ENCODE measurements at places on chromosomes 6 and 20.

DNA sequence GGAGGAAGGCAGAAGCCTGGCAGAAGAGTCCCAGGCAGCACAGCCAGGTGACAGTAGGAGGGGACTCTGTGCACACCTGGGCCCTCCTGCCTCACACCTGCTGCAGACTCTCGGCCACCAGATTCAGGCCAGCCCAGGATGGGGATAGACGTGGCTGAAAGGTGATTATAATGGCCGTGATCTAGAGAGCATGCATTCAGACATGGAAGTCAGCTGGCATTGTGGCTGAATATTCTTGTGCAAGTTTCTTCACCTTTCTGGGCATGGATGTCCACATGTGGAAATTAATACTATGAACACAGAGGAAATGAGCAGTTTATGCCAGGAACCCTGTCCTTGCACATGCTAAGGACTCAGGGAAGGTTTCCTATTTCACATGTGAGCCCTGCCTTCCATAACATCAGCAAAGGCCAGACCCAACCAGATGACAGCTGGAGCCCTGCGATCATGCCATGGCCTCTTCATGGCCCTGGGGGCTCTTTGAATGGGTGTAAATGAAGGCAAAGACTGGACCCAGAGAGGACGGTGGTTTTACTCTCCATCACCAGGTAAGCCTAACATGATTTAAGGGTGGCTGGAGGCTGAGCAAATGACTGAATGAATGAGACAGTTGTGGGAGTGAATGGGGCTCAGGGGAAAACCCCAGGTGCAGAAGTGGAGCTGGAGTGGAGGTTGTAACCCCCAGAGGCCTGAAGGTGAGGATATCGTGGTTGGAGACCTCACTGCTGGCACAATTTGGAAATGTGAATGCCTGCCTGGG is 2.7 kb upstream of the RAET1L start:
- no peak for DNase-seq

- no peak for DNase-seq
Observed at GRCh38 chr20:20017844-20018185, 653 bp downstream of the NAA20 start.

DNA sequence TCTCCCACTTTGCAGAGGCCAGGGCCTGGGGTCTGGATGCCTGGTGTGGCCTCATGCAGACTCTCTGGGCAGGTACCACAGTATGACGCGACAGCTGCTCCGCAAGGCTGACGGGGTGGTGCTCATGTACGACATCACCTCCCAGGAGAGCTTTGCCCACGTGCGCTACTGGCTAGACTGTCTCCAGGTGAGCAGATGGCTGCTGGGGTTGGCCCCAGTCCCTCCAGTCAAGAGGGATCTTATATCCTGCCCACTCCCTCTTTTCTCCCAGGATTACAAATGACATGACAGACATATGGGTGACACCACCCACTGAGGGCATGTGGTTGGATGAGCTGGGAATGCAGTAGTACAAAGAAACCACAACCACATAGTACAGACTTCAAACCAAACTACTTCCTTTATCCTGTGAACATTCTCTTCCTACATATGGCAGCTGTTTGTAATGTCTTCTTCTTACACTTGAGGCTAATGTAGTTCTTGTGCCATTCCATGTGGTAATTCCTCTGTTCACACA is 29.9 kb downstream of the RAB44 start:
- peak; percentile 45 for DNase-seq

GRCh38 chr6:7042654-7043545 is 64.9 kb upstream of the RREB1 start:
- DNase-seq: peak; percentile 60

- no peak for DNase-seq
Observed at GRCh38 chr6:110358553-110359160, 508 bp upstream of the METTL24 start.

DNA sequence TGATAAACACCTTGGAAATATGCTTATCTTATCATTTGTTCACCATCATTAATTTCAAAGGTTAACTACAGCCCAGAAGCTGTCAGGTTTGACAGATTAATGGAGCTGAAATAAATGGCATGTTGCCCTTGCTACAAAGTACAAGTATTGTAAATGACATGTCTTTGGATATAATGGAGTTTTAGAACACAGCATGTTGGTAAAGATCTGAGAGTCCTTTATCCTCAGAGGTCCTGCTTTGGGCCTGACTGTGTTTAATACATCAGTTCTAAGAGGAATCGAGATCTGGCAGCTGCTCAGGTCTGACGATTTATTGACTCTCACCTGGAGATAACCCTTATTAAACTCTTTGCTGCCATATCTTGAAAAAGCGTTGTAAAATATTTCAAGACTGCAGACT is 222.7 kb upstream of the OPRM1 start:
- DNase-seq: no peak

- DNase-seq: no peak
Observed at GRCh38 chr6:110425816-110426215, 10.4 kb upstream of the DDO start.

DNA sequence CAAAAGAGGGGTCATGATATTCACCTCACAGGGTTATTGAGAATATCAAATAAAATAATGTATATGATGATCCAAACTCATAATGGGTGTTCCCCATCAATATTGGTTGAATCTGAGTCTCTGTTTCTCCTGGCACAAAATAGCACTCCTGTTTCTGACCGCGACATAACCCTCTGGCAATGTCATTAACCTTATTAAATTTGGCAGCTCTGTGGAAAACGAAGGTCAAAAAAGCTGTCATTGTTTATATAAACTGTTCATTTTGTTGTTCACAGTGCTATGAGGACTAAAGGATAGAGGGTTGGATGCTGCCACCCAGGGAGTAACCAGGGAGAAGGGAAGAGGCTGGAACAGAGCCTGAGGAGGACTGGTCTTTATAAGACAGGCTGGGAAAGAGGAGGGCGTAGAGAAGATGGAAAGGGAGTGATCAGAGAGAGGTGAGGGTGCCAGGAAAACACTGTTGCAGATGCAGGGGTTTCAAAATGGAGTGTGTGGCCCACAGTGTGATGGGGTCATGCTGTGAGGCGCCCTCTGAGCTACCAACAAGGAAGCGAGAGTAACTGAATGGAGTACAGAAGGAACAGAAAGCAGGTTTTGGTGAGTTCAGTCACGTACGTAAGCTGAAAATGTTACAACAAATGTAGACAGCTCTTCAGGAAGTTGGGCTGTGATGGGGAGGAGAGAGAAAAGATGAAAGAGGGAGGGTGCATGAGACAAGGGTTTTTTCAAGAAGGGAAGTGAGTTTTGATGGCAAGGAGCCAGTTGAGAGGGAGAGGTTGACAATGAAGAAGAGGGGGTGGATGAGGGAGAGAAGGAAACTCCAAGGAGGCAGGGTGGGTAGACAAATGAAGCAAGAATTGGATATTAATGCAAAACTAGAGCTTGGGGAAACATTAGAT is 251.6 kb upstream of the TAB2 start:
- peak; percentile 28 for DNase-seq

DNA sequence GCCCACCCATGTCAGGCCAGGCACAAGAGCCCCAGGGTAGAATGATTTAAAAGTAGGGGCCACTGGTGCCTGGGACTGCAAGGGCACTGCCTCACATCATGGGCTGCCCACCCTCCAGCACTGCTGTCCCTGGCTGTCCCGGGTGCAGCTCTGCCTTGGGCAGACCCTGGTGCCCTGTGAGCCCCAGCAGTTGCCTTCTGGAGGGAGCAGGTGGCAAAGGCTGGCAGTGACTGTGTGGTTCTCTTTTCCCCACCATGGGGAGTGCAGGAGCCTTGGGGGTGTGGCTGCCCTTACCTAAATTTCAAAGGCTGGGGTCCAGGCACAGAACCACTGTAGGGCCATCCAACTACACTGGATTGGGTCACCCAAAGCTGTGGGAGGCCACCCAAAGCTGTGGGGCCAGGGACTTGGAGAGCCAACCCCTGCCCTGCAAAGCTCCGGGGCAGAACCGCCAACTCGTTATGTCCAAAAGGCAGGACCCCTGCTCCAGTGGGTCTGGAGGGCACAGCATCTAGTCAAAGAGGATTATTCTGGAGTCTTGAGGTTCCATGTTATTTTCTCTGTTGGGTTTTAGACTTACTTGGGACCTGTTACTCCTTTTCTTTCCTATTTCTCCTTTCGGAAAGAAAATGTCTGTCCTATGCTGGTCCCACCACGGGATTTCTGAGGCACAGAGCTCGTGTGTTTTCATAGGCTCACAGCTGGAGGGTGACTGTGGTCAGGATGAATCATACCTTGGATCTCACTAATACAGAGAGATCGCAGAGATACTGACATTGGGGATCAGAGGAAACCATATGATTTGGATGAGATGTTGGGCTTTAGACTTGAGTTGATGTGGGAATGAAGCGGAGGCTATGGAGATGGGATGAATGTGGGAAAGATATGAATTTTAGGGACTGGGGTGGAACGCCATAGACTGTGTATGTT is 65.3 kb downstream of the RAMACL start:
- DNase-seq: peak; percentile 70

DNA sequence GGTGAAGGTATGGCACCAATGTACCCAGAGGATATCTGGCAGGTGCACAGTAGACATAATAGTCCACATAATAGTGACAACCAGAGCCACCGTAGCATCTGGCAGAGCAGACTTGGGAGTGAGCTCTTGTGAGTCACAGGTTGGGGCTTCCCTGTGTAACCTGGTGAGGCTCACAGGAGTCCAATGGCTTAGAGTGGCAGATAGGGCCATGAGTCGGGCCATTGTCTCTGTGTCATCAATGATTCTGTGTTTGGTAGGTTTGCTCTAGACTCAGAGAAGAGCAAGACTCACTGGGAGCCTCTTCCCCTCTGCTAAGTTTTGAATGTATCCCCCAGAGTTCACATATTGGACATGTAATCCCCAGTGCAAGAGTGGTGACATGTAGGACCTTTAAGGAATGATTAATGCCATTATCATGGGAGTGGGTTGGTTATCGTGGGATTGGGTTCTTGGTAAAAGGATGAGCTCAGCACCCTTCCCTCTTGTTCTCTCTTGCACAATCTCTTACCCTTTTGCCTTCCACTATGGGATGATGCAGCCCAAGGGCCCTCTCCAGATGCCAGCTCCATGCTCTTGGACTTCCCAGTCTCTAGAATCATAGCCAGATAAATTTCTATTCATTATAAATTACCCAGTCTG is 22.6 kb upstream of the SIRPA start:
- no peak for DNase-seq

- DNase-seq: no peak
Observed at GRCh38 chr6:75492386-75493153, 1.0 kb downstream of the FILIP1 start.

DNA sequence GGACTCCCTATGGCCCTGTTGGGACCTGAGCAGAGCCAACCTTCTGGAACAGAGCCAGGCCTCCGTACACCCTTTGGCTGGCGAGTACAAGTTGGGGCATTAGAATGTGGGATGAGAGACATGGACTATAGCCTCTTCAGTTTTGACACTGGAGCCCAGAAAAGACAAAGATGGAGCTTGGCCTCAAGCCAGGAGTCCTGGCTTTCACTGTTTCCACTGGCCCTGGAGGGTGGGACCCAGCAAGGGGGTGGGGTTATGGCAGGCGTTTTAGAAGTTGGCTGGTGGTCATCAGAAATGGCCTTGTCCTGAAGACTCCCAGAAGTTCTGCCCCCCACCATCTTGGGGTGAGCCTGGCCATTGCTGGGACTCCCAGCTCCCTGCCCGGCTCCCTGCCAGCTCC is 21.8 kb downstream of the ITPR3 start:
- DNase-seq: no peak

DNA sequence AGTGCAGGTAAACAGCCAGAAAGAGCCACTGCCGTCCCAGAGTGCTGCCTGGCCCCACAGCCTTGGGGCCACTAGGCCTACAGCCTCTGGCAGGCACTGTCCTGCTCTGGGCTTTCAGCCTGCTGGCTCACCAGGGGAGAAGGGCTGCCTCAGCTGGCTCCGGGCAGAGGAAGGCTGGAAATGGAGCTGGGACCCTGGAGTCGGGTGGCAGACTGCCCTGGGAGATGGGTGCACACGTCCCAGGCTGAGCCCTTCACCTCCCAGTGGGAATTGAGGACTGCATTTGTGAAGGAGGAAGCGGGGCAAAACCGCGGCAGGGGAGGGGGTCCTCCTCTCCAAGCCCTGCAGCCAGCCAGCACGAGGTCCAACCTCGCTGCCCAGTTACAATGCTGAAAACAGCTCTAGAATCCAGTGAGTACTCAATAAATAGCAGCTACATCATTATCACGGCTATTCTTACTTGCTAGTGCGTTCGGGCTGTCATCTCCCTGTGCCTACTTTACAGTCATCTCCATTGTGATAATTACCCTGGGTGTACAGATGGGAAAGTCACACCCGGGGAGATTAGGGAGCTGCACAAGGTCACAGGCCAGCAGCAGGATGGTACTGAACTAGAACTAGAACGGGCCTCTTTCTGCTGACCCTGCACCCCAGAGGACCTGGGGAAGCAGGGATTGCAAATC is 13.1 kb downstream of the ACSS1 start:
- no peak for DNase-seq

Data from choroid plexus epithelial cell (primary cell).